ENCODE measurements at places on chromosomes 13 and 19.

DNA sequence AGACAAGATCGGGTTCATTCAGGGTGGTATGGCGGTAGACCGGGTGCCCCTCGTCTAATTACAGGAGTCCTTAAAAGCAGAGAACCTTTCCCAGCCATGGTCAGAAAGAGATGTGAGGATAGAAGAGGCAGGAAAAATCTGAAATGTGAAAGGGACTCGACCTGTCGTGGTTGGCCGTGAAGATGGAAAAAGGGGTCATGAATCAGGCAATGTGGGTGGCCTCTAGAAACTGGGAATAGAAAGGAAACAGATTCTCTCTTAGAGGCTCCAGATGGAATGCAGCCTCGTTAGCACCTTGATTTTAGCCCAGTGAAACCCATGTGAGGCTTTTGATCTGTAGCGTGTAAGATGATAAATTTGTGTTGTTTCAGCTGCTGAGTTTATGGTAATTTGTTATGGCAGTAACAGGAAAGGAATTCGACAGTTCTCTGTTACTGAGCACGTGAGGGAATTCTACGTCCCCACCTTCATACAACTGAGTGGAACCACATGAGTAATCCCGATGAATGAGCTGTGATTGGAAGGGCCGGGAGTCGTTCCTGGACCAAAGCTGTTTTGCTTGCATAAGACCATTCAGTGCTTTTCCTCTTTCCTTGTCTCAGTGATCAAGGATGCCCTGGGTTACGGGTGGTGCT is 11.0 kb upstream of the CA11 start:
- DNase-seq: no peak

DNA sequence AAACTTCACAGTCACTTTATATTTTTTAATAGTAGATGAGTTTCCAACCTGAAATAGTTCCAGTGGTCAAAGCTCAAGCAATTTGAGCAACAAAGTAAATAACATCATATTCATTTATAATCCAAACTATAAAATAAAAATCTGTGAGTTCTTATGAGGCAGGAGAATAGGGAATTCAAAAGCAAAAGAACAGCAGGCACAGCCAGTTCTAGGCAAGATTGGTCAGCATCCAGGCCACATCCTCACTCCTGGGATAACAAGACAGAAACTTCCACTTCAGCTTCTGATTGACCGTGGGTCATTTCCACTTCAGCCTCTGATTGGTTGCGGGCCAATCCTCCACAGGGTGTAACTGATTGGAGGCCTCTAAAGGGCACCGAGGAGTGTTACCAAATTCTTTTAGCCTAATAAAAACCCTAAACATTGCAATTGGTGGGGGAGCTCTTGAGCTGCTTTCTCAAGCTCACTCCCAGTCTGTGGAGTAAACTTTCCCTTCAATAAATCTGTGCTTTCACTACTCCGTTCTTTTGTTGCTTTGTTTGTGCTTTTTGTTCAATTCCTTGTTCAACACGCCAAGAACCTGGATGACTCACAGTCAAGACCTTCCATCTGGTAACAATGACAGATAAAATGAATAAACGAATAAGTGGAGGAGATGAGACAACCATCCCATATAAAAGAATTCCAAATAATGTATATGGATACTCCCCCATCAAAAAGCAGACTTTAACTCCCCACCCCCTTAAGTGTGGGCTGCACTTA is 42.6 kb upstream of the AMER2 start:
- no peak for DNase-seq

GRCh38 chr13:99958406-99959126 is 13.0 kb downstream of the ZIC5 start:
- no peak for DNase-seq

- no peak for DNase-seq
These were observed 11.6 kb upstream of the SAMD1 start for GRCh38 chr19:14102102-14102696.

All from left renal pelvis (tissue), 4 donors.